ENCODE measurements at places on chromosomes 11 and 22.
A peak's percentile ranks its signal among the peaks of the same experiment; 100 is the strongest.

DNA sequence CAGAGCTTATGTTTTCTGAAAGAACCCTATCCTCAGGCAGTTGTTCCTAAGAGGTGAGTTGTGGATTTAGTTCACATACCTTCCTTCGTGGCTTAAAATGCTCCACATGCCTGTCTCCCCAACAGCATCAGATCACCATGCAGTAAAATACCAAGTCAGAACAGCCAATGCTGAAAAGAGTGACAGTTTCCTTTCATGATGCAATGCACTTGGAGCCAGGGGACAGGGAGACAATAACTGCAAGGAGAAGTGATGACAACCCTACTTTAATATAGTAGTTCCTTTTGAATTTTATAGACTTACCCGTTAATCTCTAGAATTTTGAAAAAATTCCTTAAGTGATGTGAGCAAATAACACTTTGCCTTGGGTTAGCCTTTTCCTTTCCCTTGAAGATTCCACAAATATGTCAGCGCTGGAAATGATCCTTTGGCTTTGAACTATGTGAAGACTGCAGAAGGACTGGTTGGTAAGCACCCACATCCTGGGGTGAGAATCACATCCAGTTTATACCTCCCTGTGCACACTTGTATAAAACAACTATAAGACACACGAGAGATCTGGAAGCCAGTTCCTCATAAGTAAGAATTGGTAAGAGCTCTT, 71.2 kb downstream of the PIWIL4 start:
- no peak for DNase-seq

GRCh38 chr11:17001806-17002205, 12.4 kb downstream of the PLEKHA7 start:
- no peak for DNase-seq

GRCh38 chr11:114821621-114822412, 143.5 kb downstream of the NXPE2 start:
- no peak for DNase-seq

DNA sequence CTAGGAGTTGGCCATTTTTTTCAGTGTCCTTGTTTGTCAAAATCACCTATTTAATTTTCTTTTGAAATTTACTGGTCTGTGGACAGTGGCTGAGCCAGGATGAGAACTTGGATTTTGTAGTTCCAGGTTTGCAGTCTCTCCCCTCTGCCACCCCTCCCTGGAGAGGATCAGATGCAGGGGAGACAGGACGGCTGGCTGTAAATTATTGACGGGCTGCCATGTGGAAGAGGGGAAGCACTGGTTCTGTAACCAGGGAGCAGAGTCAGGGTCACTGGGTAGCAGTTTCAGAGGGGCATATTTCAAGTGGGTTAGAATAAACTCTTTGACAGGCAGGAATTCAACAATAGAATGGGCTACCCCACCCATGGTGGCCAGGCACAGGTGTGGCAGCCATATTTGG, 20.6 kb upstream of the YWHAH start:
- no peak for DNase-seq

- DNase-seq, result peak; percentile 3
Observed at GRCh38 chr11:84865791-84866535, 761.2 kb downstream of the DLG2 start.

GRCh38 chr11:12871241-12871640, 137.9 kb upstream of the RASSF10 start:
- no peak for DNase-seq

DNA sequence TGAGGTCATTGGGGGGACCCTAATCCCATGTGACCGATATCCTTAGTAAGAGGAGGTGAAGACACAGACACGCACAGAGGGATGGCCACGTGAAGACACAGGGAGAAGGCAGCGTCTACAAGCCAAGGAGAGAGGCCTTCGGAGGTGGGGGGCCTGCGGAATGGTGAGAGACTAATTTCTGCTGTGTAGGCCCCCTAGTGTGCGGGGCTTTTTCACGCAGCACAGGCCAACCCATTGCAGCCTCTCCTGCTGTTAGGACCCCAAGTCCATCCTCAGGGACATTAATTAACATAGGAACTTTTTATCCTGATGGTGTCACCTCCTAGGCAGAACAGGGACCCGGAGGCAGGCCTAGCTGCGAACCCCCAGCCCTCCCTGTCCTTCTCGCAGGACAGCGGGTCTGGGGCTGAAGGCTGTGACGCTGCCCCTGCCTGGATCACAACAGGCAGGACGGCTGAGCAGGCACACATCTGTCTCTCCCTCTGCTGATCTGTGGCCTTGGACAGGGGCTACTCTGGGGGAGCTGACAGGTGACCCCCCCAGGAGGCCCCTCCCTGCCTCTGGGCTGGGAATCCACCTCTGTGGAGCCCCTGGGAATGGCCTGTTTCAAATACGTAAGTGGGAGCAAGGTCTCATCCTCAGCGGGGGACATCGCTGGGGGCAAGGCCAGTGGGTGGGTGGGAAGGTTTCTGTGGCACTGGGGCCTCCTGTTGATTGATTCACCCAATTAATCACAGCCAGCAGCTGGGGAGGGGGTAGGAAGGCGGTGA, 7.9 kb downstream of the ASCL2 start:
- DNase-seq, result no peak

DNA sequence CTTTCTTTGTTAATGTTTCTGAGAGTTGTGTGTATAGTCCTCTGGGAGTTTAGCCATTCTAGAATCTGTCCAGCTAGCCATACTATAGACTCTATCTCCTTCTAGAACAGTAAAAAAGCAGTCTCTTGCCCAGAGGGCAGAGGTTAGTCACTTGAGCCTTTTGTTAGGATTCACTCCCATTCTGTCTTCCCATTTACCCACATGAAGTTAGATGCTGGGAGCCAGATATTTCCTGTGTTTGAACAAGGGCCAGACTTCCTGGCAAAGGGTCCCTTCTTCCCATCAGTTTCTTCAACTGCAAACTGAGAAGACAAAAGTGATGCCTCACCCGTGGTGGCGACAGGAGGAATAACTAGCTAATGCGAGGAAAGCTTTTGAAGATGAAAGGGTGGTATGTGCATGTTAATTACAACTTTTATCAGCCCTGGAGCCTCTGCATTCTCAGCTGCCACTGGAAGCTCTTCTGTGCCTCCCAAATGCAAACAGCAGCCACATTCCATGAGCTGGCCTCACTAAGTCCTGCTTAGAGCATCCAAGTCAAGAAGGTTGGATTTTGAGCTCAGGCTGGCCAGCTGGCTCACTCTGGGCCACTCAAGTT, 12.8 kb downstream of the CD44 start:
- no peak for DNase-seq

GRCh38 chr11:113722221-113722620, 16.1 kb upstream of the TMPRSS5 start:
- DNase-seq, result no peak

GRCh38 chr22:49270595-49271368, 556.9 kb downstream of the BRD1 start:
- no peak for DNase-seq

DNA sequence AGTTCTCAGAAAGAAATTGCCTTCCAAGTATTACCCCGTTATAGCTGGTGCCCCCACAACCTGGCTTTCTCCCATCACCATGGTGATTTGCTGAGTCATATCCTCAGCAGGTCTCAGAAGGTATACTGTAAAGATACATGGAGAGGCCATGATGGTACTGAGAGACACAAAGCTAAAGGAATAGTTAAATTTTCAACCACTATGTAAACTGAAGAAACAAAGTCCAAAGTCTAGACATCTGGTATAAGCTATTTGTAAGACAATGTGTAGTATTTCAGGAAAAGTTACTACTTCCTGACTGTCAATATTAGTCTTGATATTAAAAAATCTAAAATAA, 377.1 kb downstream of the DCDC1 start:
- DNase-seq, result peak; percentile 0

DNA sequence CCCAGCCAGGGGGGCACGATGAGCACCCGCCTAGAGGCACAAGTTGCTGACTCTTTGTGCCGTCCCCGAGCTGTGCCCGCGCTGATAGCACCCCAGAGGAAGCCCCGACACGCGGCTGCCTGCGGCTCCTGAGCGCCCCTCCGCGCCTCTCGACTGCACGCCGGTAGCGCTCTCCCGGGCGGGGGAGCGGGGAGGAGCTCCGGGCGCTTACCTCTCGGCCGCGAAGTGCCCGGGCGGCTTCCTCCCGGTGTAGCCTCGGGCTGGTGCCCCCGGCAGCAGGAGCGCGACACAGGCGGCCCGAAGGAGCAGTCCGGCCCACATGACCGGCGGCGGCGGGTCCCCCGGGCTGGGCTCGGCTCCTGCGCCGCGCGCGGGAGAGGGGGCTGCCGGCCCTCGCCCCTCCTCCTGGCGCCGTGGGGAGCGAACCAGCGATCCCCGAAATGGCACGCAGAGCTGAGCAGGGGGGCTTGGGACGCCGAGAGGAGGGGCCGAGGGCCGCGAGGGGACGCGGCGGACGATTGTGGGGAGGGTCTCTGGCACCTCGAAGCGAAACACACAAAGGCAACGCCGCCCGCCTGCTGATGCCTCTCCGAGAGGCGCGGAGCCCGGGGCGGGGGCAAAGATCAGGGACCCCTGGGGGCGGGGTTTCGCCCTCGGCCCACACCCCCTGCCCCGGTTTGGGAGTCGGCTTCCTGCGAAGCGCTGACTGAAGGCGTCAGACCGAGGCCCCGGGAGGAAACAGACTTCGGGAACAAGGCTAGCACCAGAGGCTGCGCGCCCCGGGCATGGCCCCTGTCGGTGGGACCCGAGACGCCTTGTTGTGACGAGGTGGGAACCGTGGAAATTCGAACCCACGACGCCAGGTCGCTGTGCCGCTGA, at the start of gene VWCE:
Gene VWCE, minus strand, starts transcription at position 600 of the 879 bp plus-strand sequence. Its CDS starts 279 bp downstream, at position 321.
- no peak for DNase-seq
